Activated T-helper 1 cell treated with anti-CD3 and anti-CD28 coated beads, Interleukin-2, amount 50 U/mL, for 16 hours (primary cell): ENCODE measurements at places on chromosomes 6 and 20.

- DNase-seq: no peak
Observed at GRCh38 chr20:33008336-33009213, 1.1 kb downstream of the BPIFB2 start.

- no peak for DNase-seq
Observed at GRCh38 chr6:72446430-72446829, 175.4 kb upstream of the KCNQ5 start.

- DNase-seq: no peak
Observed at GRCh38 chr20:32967961-32968457, 36.2 kb downstream of the SUN5 start.

DNA sequence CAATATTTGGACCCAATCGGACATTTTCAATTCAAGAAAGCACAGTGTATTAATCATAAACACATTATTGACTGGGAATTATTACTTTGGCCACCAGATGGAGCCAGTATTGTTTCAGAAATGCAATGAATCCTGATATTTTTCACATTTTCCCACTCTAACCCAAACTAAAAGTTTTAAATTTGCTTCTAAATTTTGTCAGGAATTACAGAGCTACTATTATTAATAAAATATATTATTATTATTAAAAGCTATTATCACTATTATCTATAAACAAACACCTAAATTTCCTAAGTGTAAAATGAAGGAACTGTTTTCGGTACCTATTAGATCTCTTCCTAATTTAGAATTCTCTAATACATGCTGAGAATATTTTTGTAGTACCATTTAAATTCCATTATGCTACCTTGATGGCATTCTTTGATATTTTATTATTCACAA, 245.3 kb downstream of the OGFRL1 start:
- no peak for DNase-seq

- no peak for DNase-seq
Observed at GRCh38 chr6:100078509-100078908, 84.5 kb upstream of the MCHR2 start.

GRCh38 chr6:136586295-136586694, 36.1 kb upstream of the MAP7 start:
- DNase-seq: no peak
